ENCODE measurements at places on chromosomes 16 and 17.

- no peak for DNase-seq
Observed at GRCh38 chr16:89443727-89444084, 46.7 kb downstream of the ANKRD11 start.

GRCh38 chr17:1580979-1581676, 18.5 kb upstream of the PITPNA start:
- DNase-seq: no peak

DNA sequence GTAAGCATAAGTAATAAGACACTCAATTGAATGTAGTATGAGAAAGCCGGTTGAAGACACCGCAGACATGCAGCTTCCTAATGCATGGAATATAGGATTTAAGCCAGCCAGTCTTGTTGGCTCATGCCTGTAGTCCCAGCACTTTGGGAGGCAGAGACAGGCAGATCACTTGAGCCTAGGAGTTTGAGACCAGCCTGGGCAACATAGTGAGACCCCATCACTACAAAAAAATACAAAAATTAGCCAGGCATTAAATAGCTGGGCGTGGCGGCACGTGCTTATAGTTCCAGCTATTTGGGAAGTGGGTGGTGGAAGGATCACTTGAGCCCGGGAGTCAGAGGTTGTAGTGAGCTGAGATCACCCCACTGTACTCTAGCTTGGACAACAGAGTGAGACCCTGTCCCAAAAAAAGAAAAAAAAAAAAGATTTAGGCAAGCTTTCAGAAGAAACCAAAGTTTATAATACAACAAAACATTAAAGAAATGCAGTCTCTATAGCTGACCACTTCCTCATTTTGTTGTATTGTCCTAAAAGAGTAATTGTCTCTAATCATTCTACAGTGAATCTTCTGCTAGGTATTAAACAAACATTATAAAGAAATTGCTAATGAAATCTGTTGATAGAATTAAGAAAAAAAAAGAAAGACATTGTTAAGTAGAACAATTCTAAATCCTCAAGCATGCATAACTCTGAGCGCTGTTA, 68.6 kb upstream of the KIFC3 start:
- no peak for DNase-seq

GRCh38 chr17:81386646-81387099, 8.6 kb upstream of the BAHCC1 start:
- no peak for DNase-seq

DNA sequence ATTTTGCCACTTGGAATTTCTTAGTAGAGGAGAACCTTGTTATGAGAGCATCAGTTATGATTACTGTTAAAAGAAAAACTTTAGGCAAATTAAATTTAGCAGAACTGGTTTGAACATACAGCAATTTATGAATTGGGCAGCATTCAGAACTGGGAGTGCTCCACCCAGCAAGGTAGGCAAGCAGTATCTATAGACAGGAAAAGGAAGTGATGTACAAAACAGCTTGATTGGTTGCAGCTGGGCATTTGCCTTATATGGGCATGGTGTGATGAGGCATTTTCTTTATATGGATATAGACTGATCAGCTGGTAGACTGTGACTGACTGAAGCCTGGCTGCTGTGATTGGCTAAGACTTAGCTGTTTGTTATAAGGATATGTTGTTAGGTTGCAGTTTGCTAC, 17.6 kb upstream of the CYLD start:
- no peak for DNase-seq

- no peak for DNase-seq
Observed at GRCh38 chr17:71024172-71024571, 854.8 kb downstream of the KCNJ2 start.

DNA sequence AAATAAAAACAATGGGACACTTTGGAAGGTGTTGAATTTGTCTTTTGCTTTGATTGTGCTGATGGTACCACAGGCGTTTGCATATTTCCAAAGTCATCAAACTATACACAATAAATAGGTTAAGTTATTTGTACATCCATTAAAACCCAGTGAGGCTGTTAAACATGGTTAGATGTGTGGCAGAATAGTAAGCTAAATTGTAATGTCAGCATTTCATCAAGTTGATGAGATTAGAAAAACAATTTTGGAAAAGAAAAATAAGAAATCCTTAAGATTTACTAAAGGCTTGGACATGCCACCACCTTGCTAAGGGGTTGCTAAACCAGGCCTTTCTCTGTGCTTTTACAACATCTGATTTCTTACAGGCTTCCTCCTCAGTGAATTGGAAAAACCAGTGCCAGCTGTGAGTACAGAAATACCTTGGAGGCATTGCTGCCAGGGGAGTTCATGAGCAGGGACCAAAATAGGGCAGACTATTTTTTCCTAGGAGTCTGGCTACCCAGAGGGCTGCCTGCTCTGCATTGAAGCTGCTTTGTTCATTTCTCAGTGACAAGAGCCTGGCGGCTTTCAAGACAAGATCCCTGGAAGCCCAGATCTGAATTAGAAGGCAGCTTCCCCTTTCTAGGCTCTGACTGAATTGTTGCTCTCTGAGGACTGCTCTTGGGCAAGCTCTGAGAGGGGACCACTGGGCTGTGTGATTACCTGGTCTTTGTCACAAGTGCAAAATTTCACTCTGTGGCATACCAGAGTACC, 43.4 kb upstream of the CA10 start:
- DNase-seq: no peak

GRCh38 chr16:77853161-77853560, 64.8 kb downstream of the VAT1L start:
- no peak for DNase-seq

DNA sequence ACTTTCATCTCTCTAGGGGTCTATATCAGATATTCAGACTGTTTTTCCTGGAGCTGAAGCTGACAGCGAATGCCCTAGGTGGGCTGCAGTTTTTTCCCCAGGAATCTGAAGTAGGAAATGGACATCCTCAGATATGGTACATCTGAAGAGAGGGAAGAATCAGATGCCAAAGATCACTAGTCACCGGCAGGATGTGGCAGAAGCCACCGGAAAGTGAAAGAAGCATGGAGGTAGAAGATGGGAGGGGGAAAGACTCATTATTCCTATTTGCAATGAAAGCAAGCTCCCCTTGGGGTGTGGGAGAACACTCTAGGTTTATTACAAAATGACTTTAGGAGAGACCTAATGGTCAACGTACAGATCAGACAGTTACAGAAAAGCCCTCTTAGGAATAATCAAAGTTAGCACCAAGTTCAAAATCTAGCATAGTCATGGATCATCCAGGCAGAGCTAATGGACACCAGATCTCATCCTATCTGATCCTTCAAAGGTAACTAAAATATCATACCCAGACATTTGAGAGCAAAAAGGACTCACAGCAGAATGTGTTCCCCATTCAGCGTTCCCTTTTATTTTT, 110.7 kb downstream of the HS3ST3A1 start:
- DNase-seq: peak; percentile 65

DNA sequence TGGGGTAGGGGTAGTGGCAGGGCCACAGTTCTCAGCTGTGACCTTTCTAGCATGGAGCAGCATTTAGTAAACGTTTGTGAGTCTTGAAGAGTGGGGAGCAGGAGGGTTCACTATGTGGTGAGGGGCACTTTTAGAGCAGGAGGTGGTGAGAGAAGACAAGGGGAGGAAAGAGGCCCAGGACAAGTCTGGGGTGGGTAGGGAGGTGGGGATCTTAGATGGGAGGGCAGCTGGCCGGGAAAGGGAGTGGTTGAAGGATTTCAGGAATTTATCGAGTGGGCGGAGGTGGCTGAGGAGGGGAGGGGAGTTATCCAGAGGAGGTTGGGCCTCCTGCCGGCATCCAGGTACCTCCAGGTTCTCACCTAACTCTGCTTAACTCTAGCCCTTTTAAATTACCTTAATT, 1.9 kb downstream of the CLEC16A start:
- no peak for DNase-seq

DNA sequence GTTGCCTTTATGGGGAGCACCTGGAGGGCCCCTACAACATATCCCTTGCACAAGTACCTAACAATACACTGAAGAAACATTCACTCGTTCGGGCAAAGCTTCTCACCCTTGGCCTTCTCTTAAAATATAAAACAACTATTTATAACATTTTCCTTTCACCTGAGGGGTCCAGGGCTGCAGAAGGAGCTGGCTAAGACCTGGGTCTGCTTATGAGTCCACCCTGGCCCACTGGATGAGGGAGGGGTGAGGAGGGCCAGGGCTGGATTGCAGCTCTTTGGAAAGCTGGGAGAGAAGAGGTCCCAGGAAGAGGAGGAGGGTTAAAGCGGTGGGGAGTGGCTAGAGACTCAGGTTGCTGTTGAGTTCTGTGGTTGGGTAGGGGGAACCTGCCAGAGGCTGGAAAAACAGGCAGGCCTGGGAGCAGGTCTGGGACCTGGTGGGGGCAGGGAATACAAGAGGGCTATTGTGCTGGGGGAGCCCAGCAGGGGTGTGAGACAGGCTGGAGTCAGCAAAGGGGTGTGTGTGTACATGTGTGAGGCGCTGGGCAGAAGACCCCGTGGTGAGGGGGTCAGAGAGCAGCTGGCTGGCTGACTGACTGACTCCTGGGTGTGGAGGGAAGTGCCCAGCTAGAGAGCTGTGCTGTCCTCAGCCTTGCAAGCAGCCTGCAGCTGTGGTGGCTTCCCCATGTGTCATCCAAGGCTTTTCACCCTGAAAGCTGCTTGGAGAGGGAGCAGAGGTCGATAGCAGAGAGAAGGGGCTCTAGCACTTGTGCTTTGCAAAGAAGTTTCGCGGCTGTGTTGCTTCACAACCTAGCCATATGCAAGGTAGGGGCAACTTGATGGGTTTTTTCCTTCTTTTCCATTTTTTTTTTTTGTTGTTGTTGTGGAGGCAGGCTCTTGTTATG, 10.2 kb upstream of the MRC2 start:
- no peak for DNase-seq

DNA sequence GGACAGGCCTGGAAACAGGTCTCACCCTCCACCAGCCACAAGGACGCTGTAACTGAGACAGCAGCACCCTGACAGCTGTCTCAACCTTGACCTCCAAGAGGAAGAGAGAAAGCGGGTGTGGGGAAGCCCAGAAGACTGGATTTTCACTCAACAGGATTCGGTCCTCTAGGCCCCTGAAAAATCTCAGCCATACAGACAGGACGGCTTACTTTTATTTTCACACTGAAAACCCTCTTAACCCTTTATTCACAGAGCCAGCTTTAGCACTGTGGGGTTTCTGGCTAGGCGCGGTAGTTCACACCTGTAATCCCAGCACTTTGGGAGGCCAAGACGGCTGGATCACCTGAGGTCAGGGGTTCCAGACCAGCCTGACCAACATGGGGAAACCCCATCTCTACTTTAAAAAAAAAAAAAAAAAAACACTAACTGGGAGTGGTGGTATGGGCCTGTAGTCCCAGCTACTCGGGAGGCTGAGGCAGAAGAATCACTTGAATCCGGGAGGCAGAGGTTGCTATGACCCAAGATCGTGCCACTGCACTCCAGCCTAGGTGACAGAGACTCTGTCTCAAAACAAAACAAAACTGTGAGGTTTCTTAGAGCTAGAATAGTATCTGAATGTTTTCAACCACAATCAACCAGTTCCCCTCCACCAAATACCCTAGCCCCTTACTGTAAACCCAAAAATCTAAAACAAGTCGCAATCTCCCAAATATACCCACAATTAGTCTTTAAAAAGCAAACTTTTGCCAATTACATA, 5.3 kb downstream of the ANKRD11 start:
- no peak for DNase-seq

DNA sequence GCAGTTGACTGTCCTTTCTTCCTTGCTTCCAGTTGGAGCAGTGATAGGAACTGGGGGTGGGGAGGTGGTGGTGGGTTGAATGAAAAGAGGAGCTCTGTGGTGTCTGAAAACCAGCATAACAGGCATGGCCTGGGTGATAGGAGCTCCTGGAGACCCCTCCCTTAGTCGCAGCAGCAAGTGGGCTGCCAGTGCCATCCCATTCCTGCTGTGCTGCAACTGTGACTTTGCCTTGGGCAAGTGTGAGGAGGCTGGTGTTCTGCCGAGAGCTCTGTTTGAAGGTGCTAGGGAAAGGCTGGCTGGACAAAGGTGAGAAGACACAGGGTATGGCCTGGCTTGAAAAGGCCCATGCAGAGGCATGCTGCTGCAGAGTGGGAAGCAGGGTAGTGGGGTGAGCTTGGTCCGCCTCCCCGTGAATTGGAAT, 2.7 kb upstream of the CDK5R1 start:
- DNase-seq: no peak

GRCh38 chr17:4858068-4858881, 25.1 kb downstream of the MINK1 start:
- no peak for DNase-seq

DNA sequence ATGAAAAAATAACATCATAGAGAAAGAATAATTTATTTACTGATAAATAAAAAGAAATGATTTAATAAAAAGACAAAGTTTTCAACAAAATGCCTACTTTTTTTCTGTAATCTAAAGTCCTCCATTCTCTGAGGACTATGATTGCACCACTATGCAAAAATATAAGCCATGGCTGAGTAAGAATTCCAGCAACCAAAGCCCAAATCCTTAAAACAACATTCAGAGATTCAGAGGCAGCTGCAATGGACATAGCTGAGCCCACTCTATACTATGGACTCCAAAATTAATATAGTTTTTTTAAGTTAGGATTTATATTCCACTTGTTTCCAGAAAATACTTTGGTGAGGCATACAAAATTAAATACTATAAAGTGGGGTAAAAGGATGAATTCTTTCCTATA, 169.5 kb upstream of the C17orf78 start:
- no peak for DNase-seq

DNA sequence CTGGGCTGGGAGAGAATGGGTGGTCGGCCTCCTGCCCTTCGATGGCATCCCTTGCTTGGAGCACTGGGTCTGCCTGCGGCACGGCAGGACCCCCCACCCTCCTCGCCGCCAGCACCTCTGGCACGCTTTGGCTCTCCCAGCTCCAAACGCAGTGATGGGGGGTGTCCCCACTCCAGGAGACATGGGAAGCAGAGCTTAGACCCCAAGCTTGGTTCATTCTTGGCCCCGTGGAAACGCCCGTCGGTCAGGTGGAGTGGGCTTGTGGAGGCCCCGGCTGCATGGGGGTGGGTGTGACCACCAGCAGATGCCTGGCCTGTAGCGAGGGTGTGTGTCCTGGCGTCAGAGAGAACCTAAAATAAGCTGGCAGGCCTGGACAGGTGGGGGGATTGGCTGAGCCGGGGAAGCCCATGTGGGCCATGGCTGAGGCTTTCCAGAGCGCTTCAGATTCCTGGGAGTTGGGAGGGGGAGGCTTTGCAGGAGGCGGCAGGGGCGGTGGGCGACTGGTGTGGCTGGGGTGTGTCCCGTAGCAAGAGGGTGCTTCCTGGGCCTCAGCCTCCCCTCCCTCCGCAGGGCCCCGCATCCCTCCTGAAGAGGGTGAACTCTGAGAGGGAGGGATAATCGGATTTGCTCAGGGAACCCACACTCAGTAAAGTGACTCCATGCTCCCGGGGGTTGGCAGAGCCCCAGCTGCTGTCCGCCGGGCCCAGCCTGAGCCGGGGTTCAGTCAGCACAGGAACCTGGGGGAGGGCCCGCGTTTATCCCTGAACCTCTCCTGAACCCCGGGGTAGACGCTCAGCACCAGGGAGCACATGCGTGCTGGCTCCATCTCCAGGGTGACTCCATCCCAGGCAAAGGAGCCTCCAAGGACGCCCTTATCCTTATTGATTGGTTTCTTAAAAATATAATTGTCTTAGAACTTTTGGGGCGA, 3.4 kb downstream of the CACNA1H start:
- no peak for DNase-seq

DNA sequence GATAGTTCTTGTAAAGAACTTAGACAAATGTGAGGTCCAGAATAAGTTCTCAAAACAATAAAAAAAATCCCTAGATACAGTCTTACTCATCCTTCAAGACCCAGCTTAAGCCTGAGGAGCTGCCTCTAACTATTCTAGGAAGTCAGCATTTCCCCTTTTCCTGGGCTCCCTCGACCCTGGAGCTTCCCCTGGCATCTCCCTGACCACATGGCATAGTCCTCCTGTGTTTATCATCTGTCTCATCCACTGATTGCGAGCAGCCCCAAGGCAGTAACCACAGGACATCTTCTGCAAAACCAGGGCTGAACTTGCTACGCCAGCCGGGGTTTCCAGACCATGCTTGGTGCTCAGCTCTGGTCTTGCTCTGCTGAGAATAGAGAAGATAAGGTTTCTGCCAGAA, 36.7 kb upstream of the NLRP1 start:
- DNase-seq: no peak

Measured in M059J (cell line).